MCF 10A (cell line): ENCODE measurements at places on chromosomes 6 and 20. TPM values are rescaled to one million over a fixed set of nuclear protein-coding genes. Genes with fewer than 3 reads are reported as not detected.

GRCh38 chr6:96194675-96195074 is 178.9 kb downstream of the FUT9 start:
- no peaks in the 10 kb centered on the region for H3K4me1 ChIP-seq
- H3K4me3 ChIP-seq: no peak overlapping the region
- no peak for DNase-seq

DNA sequence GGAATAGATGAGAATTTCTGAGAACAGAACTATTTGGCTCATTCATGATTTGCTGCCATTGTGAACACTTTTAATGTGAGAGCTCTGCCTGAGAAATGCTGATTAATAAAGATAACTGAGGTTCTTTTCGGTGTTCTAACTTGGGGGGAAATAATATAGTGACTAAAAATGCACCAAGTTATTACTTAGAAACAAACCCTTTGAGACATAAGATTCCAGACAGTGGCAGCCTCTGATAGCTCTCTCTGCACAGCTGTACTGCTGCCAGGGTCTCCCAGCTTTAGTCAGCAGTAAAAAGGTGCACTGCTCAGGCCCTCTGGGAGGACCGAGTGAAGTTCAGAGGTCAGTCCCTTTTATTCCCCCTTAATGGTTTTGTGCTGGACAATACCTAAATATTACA is 2.5 kb upstream of the PRDM1 start:
- H3K4me3 ChIP-seq: no peak overlapping the region
- H3K36me3 ChIP-seq: peaks cover 6% of the 10 kb centered on the region
- peaks cover 44% of the 10 kb centered on the region for H3K4me1 ChIP-seq
- peak overlapping the region; percentile 77 for H3K27ac ChIP-seq

GRCh38 chr6:137820952-137821351 is 46.1 kb upstream of the TNFAIP3 start:
- peaks cover 14% of the 10 kb centered on the region for H3K4me1 ChIP-seq
- H3K27me3 ChIP-seq: no peaks in the 10 kb centered on the region
- no peak overlapping the region for H3K27ac ChIP-seq
- H3K4me3 ChIP-seq: no peak overlapping the region
- H3K36me3 ChIP-seq: peaks cover 9% of the 10 kb centered on the region

- no peaks in the 10 kb centered on the region for H3K27me3 ChIP-seq
- H3K36me3 ChIP-seq: no peaks in the 10 kb centered on the region
- H3K27ac ChIP-seq: peak overlapping the region; percentile 42
- DNase-seq: peak; percentile 85
- H3K4me3 ChIP-seq: no peak overlapping the region
Measured at GRCh38 chr20:33518071-33518470, 28.2 kb downstream of the CBFA2T2 start.

GRCh38 chr20:5092765-5093339 is 26.9 kb downstream of the PCNA start:
- H3K36me3 ChIP-seq: peaks cover 39% of the 10 kb centered on the region
- H3K4me3 ChIP-seq: no peak overlapping the region
- no peak for DNase-seq
- H3K27ac ChIP-seq: no peak overlapping the region

DNA sequence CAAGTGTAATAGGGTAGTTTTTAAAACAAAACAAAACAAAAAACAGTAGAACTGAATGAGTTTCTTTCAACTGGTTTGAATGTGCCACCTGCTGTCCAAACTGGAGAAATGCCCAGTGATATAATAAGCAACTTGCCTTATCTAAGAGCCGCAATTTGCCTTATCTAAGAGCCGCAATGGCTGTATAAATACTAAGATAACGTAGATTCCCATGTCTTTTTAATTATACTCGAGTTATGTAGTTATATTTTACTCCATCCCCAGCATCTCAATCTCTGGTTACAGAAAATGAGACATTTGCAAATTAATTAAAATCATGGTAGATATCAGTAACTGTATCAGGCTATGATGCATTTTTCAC is 67.2 kb downstream of the RPP40 start:
- peaks cover 18% of the 10 kb centered on the region for H3K4me1 ChIP-seq
- no peak overlapping the region for H3K27ac ChIP-seq
- peaks cover 20% of the 10 kb centered on the region for H3K36me3 ChIP-seq
- DNase-seq: peak; percentile 34

Gene SLC17A3
- total RNA-seq: not detected in 2 replicates
